ENCODE measurements at places on chromosomes 3 and 15. TPM values are rescaled to one million over a fixed set of nuclear protein-coding genes. Genes with fewer than 3 reads are reported as not detected.

The FRMD4B gene
- total RNA-seq: 174 TPM

The GABRA5 gene
- not detected for total RNA-seq

The ACAP2 gene
- total RNA-seq: 50.3 TPM

The GP5 gene
- total RNA-seq: not detected

The BCHE gene
- 3.8 TPM for total RNA-seq

The GALNT15 gene
- total RNA-seq: 19.9 TPM

The WNT5A gene
- total RNA-seq: 3.0 TPM

The GABRB3 gene
- not detected for total RNA-seq

The SOX2 gene
- total RNA-seq: not detected

The ST8SIA2 gene
- not detected for total RNA-seq

The LIPH gene
- total RNA-seq: not detected

The STARD5 gene
- 0.57 TPM for total RNA-seq

The MAP6D1 gene
- total RNA-seq: 2.9 TPM

The KCNH8 gene
- under 0.01 TPM for total RNA-seq

The ANKUB1 gene
- total RNA-seq: not detected

The MAGI1 gene
- total RNA-seq: 59.7 TPM

The GHSR gene
- not detected for total RNA-seq

The ZIC1 gene
- total RNA-seq: not detected

The PAK6 gene
- total RNA-seq: not detected

The GOLGA6L7 gene
- not detected for total RNA-seq

The TRPM1 gene
- 0.38 TPM for total RNA-seq

The GOLGA8N gene
- 1.8 TPM for total RNA-seq

The OXTR gene
- total RNA-seq: 0.65 TPM

The FAM219B gene
- 47.2 TPM for total RNA-seq

The GOLGA8J gene
- not detected for total RNA-seq

The HAPLN3 gene
- total RNA-seq: 25.4 TPM

The RASL12 gene
- total RNA-seq: not detected

The SLC28A2 gene
- not detected for total RNA-seq

The PIF1 gene
- total RNA-seq: 8.5 TPM

The SERPINI2 gene
- total RNA-seq: not detected

The TM4SF4 gene
- not detected for total RNA-seq

The ARPIN gene
- 10.3 TPM for total RNA-seq

The CACNA2D2 gene
- total RNA-seq: not detected

The CPNE9 gene
- total RNA-seq: not detected

The XCR1 gene
- total RNA-seq: not detected

The MST1R gene
- 0.33 TPM for total RNA-seq

The STAC gene
- total RNA-seq: 0.57 TPM

The LMAN1L gene
- total RNA-seq: not detected

The CDHR4 gene
- total RNA-seq: not detected

The CCDC39 gene
- not detected for total RNA-seq

The POMGNT2 gene
- total RNA-seq: 6.6 TPM

The DNASE1L3 gene
- not detected for total RNA-seq

The SNTN gene
- total RNA-seq: not detected

The SERINC4 gene
- not detected for total RNA-seq

The MEX3B gene
- total RNA-seq: 13.1 TPM

The PCLAF gene
- 28.7 TPM for total RNA-seq

The GHRL gene
- 0.33 TPM for total RNA-seq

The SHF gene
- total RNA-seq: 2.6 TPM

The DNAJC17 gene
- 22.2 TPM for total RNA-seq

The APBA2 gene
- total RNA-seq: 19.0 TPM

The GFM1 gene
- 101 TPM for total RNA-seq

The MASP1 gene
- total RNA-seq: 5.2 TPM

The HGD gene
- not detected for total RNA-seq

The ANKRD63 gene
- not detected for total RNA-seq

The HTD2 gene
- 9.1 TPM for total RNA-seq

Data from vein endothelial cell (primary cell).